ENCODE measurements at places on chromosomes 6 and 20. TPM values are rescaled to one million over a fixed set of nuclear protein-coding genes. Genes with fewer than 3 reads are reported as not detected.

DNA sequence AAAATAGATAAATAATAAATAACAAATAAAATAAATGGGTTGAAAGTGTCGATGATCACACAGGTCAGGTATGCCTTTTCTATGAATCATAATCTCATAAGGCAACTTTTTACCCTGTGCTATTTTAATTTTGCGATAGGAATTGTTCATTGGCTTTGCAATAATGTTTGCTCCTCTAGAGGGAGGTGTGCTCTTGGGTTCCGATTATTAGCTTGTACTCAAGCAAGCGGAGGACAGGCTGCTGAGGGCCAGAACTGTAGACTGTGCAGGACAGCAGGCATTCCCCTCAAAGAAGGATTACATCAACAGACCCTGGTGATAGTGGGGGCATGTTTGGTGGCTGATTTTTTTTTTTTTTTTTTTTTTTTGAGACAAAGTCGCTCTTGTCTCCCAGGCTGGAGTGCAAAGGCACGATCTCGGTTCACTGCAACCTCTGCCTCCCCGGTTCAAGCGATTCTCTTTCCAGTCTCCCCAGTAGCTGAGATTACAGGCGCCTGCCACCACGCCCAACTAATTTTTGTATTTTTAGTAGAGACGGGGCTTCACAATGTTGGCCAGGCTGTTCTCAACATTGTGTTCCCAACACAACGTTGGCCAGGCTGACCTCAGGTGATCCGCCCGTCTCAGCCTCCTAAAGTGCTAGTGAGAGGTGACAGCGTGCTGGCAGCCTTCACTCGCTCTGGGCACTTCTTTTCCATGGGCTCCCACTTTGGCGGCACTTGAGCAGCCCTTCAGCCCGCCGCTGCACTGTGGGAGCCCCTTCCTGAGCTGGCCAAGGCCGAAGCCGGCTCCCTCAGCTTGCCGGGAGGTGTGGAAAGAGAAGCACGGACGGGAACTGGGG, 35.6 kb downstream of the RIOK1 start:
- DNase-seq: no peak

DNA sequence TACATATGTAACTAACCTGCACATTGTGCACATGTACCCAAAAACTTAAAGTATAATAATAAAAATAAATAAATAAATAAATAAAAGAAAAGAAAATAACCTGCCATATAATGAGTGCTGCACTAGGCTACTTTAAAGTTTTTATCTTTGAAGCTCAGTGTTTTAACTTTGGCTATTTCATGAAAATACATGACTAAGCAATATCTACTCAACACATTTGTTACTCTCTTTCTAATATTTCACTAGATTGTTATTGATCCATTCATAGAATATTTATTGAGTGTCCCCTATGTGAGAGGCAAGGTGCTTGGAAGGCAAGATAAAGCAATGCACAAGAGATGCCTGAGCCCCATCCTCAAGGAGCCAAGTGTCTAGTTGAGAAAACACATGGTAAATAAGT, 221.7 kb downstream of the SLC35F1 start:
- no peak for DNase-seq

- no peak for DNase-seq
Measured at GRCh38 chr6:11975353-11975977, 36.6 kb upstream of the HIVEP1 start.

HEY2 gene
- total RNA-seq: 0.98 TPM
